MM.1S (cell line): ENCODE measurements at places on chromosomes 3 and 15.

DNA sequence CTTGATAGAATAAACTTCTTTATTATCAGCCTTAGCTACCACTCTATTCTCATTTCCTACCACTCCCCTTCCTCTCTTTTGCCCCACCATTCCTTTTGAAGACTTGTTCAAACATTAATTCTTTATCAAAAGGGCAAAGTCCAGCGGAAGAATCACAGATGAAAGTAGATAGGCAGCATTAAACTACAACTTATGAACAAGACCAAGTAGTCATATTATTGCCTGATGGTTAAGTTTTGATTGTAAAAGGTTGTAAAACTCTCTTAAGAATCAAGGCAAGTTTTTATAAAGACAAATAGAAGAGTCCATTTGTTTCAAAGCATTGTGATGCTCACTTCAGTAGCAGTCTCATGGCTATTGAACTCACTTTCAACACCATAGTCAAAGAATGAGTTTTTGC lies 22.4 kb upstream of the TGFBR2 start:
- no peaks in the 10 kb centered on the region for H3K36me3 ChIP-seq
- no peak for DNase-seq
- H3K27me3 ChIP-seq, result no peaks in the 10 kb centered on the region
- no peaks in the 10 kb centered on the region for H3K4me1 ChIP-seq
- H3K4me3 ChIP-seq, result no peak overlapping the region

GRCh38 chr3:10358309-10358980 lies 37.5 kb upstream of the SEC13 start:
- no peaks in the 10 kb centered on the region for H3K4me1 ChIP-seq
- no peak for DNase-seq
- H3K36me3 ChIP-seq, result no peaks in the 10 kb centered on the region
- H3K27me3 ChIP-seq, result no peaks in the 10 kb centered on the region
- no peak overlapping the region for H3K4me3 ChIP-seq
- H3K27ac ChIP-seq, result no peak overlapping the region

- no peaks in the 10 kb centered on the region for H3K36me3 ChIP-seq
- H3K4me1 ChIP-seq, result no peaks in the 10 kb centered on the region
- H3K4me3 ChIP-seq, result no peak overlapping the region
These were observed 101.1 kb downstream of the PDZRN3 start for GRCh38 chr3:73523661-73524060.

DNA sequence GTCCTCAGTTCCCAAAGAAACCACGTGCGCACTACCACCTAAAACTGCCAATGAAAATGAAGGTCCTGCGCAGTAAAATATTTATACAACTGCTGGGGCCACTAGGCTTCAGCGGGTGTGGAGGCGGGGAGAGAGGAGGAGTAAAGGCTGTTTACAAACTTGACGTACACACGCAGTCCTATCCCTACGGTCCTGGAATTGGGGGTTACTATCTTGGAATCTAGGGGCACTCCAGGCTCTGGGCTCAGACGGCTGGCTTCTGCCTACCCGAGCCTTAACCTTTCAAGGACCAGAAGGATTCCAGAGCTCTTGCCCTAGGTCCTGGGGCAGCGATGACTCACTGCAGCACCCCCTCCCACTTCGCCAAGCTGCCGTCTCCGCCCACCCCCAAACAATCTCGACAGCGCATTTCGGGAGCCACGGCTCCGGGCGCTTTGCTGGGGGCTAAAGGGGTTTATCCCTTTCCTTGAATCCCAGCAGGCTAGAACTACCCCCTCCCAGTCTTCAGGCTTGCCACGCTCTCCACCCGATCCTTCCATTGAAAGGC lies 3.0 kb downstream of the ADAMTS9 start:
- H3K4me3 ChIP-seq, result no peak overlapping the region
- no peak overlapping the region for H3K27ac ChIP-seq
- no peak for DNase-seq
- H3K4me1 ChIP-seq, result no peaks in the 10 kb centered on the region

- no peaks in the 10 kb centered on the region for H3K4me1 ChIP-seq
- H3K27me3 ChIP-seq, result no peaks in the 10 kb centered on the region
- no peak for DNase-seq
These were observed 88.3 kb downstream of the RSL24D1 start for GRCh38 chr15:55108448-55108847.

GRCh38 chr3:175941352-175941751 lies 1082.2 kb downstream of the NAALADL2 start:
- no peak overlapping the region for H3K27ac ChIP-seq
- H3K4me3 ChIP-seq, result no peak overlapping the region
- peaks cover 6% of the 10 kb centered on the region; the same call in 1 of the 2 replicates for H3K4me1 ChIP-seq
- DNase-seq, result peak; percentile 43

DNA sequence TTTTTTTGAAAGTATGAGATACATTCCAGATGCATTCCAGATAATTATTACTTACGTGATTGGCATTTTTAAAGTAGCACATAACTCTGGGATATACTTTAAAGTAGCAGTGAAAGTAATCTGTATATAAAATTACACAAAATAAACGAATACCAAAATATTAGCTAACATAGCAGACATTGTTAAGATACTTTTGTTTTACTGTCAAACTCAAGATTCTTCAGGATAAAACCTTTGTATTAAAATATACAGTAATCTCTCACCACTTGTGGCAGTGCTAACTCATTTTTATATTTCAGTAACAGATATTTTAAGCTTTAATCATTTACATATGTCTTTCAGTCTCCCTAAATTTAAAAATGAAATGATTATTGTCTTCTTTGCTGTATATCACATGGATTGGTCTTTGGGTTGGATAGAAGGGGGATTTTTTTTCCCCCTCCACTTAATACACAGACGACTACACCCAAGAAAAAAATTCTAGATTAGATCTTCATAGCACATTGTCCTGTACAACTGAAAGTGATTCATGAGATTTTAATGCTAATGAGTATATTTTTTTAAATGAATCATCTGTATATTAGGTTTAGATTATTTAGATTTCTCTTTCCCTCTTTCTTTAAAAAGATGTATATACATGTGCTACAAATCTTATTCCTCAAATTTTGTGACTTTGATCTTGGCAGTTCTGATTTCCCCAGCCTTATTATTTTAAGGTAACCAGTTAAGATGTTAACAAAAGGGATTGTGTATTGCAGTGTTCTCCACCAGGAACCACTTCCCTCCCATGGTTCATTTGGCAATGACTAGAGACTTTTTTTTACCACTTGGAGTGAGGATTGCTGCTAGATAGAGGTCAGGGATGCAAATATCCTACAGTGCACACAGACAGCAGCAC lies 24.5 kb upstream of the EBLN2 start:
- no peaks in the 10 kb centered on the region for H3K27me3 ChIP-seq
- no peak for DNase-seq
- peak overlapping the region; percentile 8; the same call in 1 of the 2 replicates for H3K4me3 ChIP-seq
- H3K36me3 ChIP-seq, result 0 out of 2 replicates have a peak, but pooled peaks cover 6% of the 10 kb centered on the region

- H3K4me1 ChIP-seq, result no peaks in the 10 kb centered on the region
- no peak overlapping the region for H3K4me3 ChIP-seq
- H3K27ac ChIP-seq, result no peak overlapping the region
- no peaks in the 10 kb centered on the region for H3K36me3 ChIP-seq
- no peak for DNase-seq
These were observed 17.9 kb upstream of the UACA start for GRCh38 chr15:70781236-70781635.

GRCh38 chr3:4712109-4712508 lies 219.0 kb downstream of the ITPR1 start:
- no peak overlapping the region for H3K27ac ChIP-seq
- no peak for DNase-seq
- H3K4me3 ChIP-seq, result no peak overlapping the region

DNA sequence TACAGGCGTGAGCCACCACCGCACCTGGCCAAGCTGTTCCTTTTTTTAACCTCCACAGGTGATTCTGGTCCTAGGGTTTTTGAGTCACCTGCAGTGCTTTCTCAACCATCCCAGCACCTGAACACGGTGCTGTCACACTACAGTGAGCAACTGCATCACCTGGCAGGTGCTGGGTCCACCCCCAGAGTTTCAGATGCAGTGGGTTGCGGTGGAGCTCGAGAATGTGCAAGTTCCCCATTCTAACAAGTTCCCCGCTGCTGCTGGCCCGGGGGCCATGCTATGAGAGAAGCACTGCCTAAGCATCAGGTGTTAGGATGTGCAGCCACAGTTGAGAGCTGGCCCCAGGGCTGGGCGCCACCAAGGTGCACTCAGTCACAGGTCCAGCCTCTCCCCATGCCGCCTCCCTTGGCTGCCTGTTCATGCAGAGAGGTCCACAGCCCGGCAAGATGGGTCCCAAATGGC lies 18.0 kb downstream of the ISG20 start:
- H3K36me3 ChIP-seq, result no peaks in the 10 kb centered on the region
- peak; percentile 98 for DNase-seq
- H3K27me3 ChIP-seq, result no peaks in the 10 kb centered on the region
- H3K4me3 ChIP-seq, result peak overlapping the region; percentile 25; the same call in 1 of the 2 replicates
- peak overlapping the region; percentile 96 for H3K27ac ChIP-seq

DNA sequence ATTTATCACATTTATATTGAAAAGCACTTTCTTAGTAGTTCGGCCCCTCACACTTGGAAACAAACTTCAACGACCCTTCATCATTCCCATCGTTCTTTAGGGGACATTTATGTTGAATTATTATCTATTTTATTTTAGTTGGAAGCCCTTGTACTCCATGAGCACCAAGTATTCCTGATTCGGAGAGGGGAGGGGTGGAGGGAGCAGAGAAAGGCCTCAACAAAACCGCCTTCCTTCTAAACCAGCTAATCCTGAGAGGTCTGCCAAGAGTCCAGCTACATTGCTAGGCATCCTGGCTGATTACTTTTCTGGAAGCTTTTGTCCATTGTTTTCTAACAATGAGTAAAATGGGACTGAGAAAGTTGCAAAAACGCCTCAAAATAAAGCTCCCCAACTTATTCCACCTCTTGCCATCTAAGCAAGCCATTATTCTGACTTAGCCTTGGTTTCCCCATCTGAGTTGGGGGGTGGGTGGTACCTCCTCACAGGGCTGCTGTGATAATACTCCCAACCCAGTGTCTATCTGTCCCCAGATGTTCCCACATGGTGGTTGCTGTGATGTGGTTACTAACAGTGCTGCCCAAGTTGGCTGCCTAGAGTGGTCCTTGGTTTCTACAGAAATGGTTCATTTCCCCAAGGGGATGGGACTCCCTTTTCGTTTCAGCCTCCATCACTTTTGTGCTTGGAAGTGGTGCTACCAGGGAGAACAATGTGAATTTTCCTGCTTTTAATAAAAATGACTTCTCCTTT lies 1.2 kb upstream of the TMEM158 start:
- DNase-seq, result no peak
- H3K4me1 ChIP-seq, result no peaks in the 10 kb centered on the region
- no peak overlapping the region for H3K27ac ChIP-seq
- H3K4me3 ChIP-seq, result no peak overlapping the region

- no peaks in the 10 kb centered on the region for H3K27me3 ChIP-seq
- H3K27ac ChIP-seq, result no peak overlapping the region
- no peaks in the 10 kb centered on the region for H3K4me1 ChIP-seq
- DNase-seq, result no peak
These were observed 1.3 kb downstream of the ZNF445 start for GRCh38 chr3:44476181-44476611.

DNA sequence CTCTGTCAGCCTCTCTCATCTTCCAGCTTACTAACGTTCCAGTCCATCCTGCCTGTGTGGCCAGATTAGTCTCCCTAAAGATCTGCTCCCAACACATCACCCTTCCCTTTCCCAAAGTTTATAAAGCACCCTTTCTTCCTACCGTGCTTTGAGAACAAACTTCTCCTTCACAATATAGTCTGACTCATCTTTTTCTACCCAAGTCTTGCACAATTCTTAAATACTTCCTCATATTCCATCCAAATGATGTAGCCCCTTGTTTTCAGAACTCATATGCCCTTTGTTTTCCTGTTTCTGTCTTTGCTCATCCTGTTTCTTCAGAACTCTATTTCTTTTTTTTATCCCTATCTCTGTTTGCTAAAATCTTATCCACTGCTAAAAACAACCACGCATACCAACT lies 326.8 kb downstream of the MFSD1 start:
- DNase-seq, result no peak
- no peaks in the 10 kb centered on the region for H3K36me3 ChIP-seq
- H3K4me3 ChIP-seq, result no peak overlapping the region
- peaks cover 9% of the 10 kb centered on the region for H3K4me1 ChIP-seq
- no peak overlapping the region for H3K27ac ChIP-seq

- H3K27ac ChIP-seq, result no peak overlapping the region
- DNase-seq, result no peak
- no peaks in the 10 kb centered on the region for H3K27me3 ChIP-seq
- no peaks in the 10 kb centered on the region for H3K4me1 ChIP-seq
- no peaks in the 10 kb centered on the region for H3K36me3 ChIP-seq
- no peak overlapping the region for H3K4me3 ChIP-seq
These were observed 73.1 kb downstream of the XXYLT1 start for GRCh38 chr3:195197765-195198425.

DNA sequence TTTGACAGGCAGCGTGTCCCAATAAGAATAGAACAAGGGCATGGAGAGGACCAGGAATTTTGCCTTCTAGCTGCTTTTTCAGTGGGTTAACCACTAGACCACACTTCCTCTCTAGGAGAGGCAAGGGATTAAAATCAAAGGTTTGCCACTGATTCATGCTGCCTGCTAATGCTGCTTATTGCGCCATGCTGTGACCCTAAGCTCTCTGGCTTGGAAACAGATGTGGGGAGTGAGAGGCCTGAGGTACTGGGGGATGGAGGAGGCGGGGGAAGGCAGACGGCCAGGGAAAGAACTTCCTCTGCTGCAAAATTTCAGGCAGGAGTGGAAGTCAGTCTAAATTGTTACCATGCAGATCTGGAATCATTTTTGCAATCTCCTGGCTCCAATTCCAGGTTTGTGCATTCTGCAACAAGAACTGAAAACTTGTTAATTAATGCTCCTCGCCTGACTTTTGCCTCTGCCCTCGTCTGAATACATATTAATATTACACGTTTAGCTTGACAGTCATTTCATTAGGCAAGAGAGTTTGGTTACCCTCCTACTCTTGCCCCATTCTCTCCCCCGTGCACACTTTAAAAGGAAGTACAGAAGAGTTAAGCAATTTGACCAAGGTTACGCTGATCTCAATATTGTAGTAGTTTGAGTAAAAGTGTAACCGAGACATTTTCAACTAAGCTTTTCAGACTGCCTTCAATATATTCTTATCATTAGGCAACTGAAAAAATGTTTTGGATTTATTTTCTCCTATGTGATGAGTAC lies 121.7 kb upstream of the SPRED1 start:
- H3K4me3 ChIP-seq, result peak overlapping the region; percentile 47
- DNase-seq, result peak; percentile 31
- no peaks in the 10 kb centered on the region for H3K36me3 ChIP-seq
- peak overlapping the region; percentile 49; the same call in 1 of the 2 replicates for H3K27ac ChIP-seq

- no peak overlapping the region for H3K4me3 ChIP-seq
- H3K4me1 ChIP-seq, result no peaks in the 10 kb centered on the region
These were observed 524.6 kb upstream of the ARPP21 start for GRCh38 chr3:35114686-35115085.

DNA sequence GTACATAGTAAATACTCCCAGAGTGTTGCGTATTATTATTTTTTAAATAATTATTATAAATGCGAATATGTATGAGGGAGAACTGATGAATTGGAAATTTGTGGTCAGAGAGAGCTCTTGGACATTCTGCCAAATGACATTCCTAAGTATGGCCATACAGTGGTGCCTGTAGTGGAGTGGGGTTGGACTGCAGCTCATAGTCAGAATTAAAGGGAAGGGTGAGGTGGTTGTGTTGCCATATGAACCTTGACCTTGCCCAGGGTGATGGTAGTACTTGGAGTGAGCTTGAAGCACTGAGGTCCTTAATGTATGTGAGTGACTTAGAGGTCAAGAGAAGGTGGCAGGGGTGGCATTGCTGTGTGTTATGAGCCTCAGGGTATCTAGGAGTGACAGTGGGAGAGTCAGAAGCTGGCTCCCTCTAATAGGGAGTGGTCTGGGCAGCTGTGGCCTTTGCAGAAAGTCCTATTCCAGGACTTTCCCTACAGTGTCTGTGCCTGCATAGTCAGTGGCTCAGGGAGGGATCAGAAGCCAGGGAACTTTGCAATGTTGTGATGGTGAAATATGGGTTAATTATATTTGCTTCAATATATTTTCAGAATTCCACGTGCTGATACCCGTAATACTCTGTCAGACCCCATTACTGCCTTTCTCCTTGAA lies 26.2 kb downstream of the PDE8A start:
- H3K27me3 ChIP-seq, result no peaks in the 10 kb centered on the region
- DNase-seq, result no peak
- no peak overlapping the region for H3K27ac ChIP-seq
